ENCODE measurements at places on chromosomes 1 and 21.

GRCh38 chr1:168867941-168868634 lies 139.1 kb upstream of the DPT start:
- DNase-seq, result no peak

DNA sequence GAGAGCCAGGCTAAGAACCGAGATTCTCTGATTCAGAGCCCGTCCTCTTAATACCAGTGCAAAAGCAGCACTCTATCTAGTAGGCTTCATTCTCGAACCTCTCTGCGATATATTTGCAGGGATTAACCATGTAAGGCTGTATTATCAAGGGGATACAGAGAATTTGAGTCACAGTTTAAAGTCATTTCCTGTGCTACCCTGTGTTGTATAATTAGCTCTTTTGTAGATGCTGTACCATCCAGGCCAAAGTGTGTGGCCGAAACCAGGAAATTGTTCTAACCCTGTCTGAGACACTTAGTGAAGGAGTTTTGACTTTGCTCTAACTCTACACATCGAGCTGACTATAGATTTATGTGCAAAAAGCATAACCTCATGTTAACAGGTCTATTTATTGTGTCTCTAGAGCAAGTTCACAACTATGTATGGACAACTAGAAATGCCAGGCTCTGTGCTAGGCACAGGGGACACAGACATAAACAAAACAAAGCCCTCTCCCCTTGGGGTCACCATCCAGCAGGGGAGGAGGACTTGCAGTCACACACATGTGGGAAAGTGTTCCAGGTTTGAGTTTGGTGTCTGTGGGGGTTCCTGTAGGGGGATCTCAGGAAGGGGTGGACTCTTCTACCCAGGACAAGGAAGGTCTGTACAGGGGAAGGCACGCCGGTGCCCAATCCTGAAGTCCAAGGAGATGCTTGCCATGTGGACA lies 182.2 kb downstream of the DHRS3 start:
- no peak for DNase-seq

DNA sequence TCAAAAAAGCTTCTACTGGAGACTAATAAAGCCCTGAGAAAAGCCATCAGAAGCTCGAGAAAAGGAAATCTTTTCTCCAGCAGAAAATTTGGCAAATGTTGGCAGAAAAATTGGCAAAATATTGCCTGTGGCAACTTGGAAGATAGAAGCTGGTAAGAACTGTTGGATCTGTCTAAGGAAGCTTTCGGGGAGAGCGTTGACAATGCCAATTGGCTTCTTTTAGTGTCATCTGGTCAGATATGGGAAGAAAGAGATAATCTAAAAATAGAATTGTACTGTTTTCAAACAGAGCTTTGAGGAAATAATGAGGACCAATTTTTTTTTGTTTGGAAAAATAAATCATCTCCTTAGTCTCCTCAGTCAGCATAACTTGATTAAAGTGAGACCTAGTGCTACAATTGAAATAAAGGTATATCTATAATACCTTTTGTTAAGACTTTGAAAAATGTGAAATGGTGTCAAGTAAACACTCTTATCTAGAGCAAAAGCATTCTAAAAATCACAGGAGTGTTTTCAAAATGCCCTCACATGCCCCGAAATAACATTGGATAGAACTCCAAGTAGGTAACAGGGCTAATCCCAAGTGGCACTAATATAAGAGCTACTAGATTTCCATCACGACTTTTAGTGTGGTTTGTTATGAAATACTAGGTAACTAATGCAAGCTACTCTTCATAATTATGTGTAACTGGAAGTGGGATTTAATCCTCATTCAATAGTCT lies 882.2 kb upstream of the B3GALT2 start:
- DNase-seq, result no peak

DNA sequence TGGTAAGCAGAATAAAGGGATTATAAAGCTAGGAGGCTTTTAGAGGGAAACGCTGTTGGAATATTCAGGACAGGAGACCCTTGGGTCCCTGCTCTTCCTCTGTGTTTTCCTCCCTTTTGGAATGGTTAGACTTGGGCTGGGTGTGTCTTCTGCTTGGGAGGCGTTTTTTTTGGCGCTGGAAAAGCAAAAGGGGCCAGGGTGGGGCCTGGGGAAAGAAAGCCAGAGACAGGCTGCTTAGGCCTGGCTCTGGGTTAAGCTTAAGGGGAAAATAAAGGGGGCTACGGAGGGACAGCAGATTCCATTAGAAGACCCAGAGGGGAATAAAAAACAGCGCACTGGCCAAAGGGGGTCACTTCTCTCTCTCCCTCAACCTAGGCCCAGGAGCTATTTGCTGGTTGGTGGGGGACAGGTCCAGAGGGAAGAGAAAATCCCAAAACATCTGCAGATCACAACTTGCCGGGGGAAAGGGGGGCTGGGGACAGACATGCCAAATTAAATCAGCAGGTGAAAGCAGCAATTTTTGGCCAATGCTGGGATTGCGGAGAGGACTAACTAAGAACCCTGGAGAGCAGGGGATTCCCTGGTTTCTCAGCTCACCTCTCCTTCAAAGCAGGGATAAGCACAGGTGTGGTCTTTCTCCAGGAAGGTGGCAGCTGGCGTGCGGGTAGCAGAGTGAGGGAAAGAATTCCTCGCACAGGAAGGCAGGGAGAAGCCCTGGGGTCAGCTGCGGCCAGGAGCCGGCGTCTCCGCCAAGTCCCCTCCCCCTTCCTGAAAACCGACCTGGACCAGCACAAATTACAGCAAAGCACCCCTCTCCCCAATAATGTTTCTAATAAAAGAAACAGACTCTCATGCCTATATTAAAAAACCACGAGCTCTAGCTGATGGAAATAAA lies 82.2 kb upstream of the AK4 start:
- DNase-seq, result no peak

DNA sequence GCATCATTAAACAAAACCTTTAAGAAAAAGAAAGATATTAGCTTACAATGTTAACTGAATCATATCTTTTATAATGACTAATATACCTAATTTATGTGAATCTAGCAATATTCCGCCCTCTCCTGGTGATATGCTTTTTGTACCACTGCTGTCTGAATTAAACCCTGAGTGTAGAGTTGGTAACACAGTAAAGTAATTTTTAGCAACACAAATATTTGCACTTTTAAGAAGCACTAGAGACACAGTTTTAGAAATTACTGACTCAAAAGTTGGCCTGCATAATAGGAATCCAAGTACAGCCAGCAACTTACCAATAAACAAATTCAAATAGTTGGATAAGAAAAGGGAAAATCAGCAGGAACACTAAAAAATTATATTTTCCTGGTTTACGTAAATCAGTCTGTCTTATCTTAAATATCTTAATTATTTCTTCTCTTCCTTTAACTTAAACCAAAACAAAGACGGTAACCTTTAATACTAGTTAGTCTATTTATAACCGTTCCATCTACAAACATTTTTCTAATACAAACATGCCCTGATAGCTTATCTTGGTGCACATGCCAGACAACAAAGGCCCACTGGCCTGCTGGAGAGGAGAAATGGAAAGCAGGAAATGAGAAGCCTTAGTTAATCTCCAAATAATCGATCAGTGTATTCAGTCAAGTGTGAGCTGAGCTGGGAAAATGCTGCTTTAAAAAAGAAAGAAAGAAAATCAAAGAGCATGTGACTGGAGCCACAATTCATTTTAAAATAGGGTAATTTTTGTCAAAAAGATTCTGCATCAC lies 246.0 kb downstream of the RERE start:
- DNase-seq, result peak; percentile 46

GRCh38 chr1:115425442-115425841 lies 87.4 kb upstream of the NGF start:
- no peak for DNase-seq

- no peak for DNase-seq
Measured at GRCh38 chr1:10529765-10530164, 55.0 kb downstream of the PEX14 start.
